ENCODE measurements at places on chromosomes 1 and 21. TPM values are rescaled to one million over a fixed set of nuclear protein-coding genes. Genes with fewer than 3 reads are reported as not detected.

PLA2G4A gene
- total RNA-seq, result 11.0 TPM

CENPF gene
- total RNA-seq, result 3.5 TPM

HSD3B1 gene
- total RNA-seq, result not detected

TPTE gene
- total RNA-seq, result not detected

NBPF6 gene
- not detected for total RNA-seq

TSPAN2 gene
- total RNA-seq, result 12.1 TPM

NR5A2 gene
- total RNA-seq, result 49.0 TPM

GIPC2 gene
- 19.6 TPM for total RNA-seq

TEDDM1 gene
- total RNA-seq, result not detected

FMOD gene
- total RNA-seq, result 272 TPM

OR2T29 gene
- not detected for total RNA-seq

RAB7B gene
- 18.7 TPM for total RNA-seq

PTPN14 gene
- total RNA-seq, result 46.2 TPM

BCAR3 gene
- 51.8 TPM for total RNA-seq

SH3D21 gene
- total RNA-seq, result 12.1 TPM

Data from mucosa of gallbladder (tissue), 1 donor.